Activated naive CD8-positive, alpha-beta T cell treated with anti-CD3 and anti-CD28 coated beads for 36 hours (primary cell): ENCODE measurements at places on chromosomes 16 and 17. TPM values are rescaled to one million over a fixed set of nuclear protein-coding genes. Genes with fewer than 3 reads are reported as not detected.

DNA sequence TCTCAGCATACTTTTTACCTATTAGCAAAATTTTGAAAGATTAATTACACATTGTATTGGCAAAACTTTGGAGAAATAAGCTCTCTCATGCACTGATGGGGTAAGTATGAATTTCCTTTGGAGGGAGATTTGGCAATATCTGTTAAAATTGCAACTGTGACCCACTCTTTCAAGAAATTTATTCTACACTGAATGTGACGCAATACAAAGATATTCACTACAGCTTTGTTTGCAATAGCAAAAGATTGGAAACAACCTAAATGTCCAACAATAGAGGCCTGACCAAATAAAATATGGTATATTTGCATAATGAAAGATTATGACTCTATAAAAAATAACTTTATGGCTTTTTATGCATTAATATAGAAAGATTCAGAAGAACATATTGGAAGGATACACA lies 363.5 kb downstream of the GRIN2A start:
- H3K4me1 ChIP-seq = no peaks in the 10 kb centered on the region
- DNase-seq = no peak
- no peak overlapping the region for H3K4me3 ChIP-seq
- no peaks in the 10 kb centered on the region for H3K36me3 ChIP-seq
- peaks cover 4% of the 10 kb centered on the region for H3K27me3 ChIP-seq
- H3K27ac ChIP-seq = no peak overlapping the region

GRCh38 chr17:55706808-55707773 lies 15.6 kb downstream of the TMEM100 start:
- H3K27ac ChIP-seq = no peak overlapping the region
- no peaks in the 10 kb centered on the region for H3K4me1 ChIP-seq
- DNase-seq = no peak
- H3K27me3 ChIP-seq = peaks cover 40% of the 10 kb centered on the region

MC1R gene
- total RNA-seq = 1.4 TPM

DNA sequence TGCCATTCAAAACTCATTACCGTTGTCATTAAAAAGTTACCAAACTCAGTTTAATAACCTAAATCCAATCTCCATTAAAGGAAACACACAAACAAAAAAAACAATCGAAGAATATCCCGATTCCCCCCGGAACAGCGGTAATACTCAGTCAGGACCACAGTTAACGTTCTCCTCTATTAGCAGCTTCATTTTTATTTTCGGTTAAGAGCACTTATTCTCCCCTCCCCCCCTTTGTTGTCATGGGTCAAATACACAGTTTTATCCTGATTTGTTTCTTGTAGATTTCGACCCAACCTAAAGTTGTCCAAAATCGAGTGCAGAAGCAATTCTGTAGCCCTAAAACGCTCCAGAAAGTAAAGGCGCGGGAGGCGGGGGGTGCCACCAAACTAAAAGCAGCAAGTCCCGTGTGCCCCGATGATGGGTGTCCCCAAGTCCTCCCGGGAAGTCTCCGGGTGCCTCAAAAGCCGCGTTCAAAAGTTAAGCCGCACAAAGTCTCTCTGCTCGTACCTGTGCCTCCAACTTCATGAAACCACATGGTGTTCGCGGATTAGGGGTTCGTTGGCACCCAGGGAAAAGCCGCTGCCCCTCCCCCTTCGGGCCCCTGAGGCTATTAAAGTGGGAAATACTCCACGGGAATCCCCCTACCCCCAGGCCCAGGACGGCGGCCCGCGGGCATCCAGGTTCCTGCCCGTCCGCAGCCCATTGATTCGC lies 996 bp downstream of the SUMO2 start:
- peak overlapping the region; percentile 81 for H3K27ac ChIP-seq
- H3K4me3 ChIP-seq = peak overlapping the region; percentile 95
- DNase-seq = peak; percentile 49
- no peaks in the 10 kb centered on the region for H3K27me3 ChIP-seq
- peaks cover 23% of the 10 kb centered on the region for H3K36me3 ChIP-seq

- H3K36me3 ChIP-seq = peaks cover 10% of the 10 kb centered on the region
- H3K27me3 ChIP-seq = no peaks in the 10 kb centered on the region
- H3K4me3 ChIP-seq = no peak overlapping the region
- H3K4me1 ChIP-seq = peaks cover 34% of the 10 kb centered on the region
- H3K27ac ChIP-seq = no peak overlapping the region
These were observed 18.6 kb downstream of the FLOT2 start for GRCh38 chr17:28878981-28879380.

- peaks cover 5% of the 10 kb centered on the region for H3K4me1 ChIP-seq
- H3K36me3 ChIP-seq = no peaks in the 10 kb centered on the region
- no peak for DNase-seq
- no peak overlapping the region for H3K27ac ChIP-seq
- H3K27me3 ChIP-seq = peaks cover 34% of the 10 kb centered on the region
- no peak overlapping the region for H3K4me3 ChIP-seq
These were observed 72.0 kb upstream of the KSR1 start for GRCh38 chr17:27384261-27384701.

DNA sequence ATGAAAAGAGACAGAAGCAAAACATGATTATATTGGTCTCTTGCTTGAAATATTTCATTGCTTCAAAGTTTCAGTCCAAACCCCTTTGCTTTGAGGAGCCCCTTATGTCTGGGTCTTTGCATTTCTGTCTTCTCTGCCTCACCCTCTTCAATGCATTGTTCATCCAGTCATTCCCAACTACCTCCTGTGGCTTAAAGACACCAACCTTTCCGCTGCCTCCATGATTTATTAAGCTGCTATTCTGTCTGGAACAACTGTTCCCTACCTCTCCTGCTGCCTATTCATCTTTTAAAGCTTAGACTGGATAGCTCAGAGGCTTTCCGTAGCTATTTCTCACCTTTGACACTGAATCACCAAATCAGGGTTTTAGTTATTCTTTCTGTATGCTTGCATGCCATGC lies 2.3 kb downstream of the KRTAP3-2 start:
- no peaks in the 10 kb centered on the region for H3K36me3 ChIP-seq
- no peak for DNase-seq
- H3K4me1 ChIP-seq = no peaks in the 10 kb centered on the region
- H3K4me3 ChIP-seq = no peak overlapping the region
- H3K27me3 ChIP-seq = peaks cover 45% of the 10 kb centered on the region

- DNase-seq = no peak
- H3K27ac ChIP-seq = no peak overlapping the region
These were observed 230.5 kb upstream of the ASIC2 start for GRCh38 chr17:33523577-33523981.
